GM23248 (cell line): ENCODE measurements at places on chromosomes 1 and 21. TPM values are rescaled to one million over a fixed set of nuclear protein-coding genes. Genes with fewer than 3 reads are reported as not detected.

GRCh38 chr1:200905411-200906052 is 10.8 kb downstream of the INAVA start:
- peak; percentile 20 for DNase-seq

DNA sequence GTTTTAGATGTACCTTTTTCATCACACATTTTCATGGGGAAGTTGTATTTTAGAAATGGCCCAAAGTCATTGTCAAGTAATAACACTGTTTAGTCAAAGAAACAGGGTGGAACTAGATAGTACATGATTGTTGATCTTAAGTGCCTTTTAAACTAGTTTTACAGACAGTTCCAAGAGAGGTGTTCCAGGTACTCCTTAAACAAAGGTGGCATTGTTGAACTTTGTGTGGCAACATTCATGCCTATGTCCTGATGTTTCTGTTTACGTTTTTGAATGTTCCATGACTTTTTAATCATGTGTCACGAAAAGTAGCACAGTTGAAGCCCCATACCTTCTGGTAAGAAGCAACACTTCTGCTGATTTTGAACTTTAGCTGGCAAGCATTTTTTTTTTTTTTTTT is 9.1 kb upstream of the SH3D21 start:
- no peak for DNase-seq

DNA sequence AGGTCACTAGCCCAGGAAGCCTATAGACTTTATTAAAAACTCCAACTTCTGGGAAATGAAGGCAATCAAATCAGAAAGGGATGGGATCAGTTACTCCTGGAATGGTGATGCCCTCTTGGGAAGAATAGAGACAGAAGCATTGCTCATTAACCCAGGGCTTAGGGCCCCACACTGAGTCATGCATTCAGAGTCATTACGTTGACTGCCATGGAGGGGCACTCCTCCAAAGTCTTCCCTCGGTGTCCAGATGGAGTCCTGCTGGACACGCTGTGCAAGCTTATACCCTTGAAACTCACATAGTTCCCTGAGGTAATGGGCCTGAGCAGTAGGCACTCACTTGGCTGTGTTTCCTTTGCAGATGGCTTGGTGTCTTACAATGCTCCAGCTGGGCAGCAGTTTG is 35.2 kb upstream of the HSD17B7 start:
- DNase-seq: peak; percentile 61

MROH9 gene
- total RNA-seq: 0.25 TPM in 1 of 2 replicates, not detected in the other

DNA sequence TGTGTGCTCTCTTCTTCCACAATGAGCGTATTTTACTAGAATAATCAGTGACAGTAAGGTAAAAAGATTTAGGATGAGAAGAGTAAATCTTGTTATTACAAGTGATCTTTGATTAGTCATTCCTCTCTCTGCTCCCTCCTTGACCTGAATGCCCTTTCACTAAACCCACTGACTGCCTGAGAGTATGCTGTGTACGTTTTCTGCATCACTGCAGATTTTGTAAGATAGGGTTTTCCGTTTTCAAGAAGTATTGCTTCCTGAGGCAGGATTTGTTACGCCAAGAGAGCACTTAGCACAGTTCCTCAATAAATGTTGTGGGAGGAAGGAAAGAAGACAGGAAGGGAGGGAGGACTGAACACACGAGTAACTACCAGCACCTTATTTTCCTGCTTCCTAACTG is 7.7 kb upstream of the LAMB3 start:
- DNase-seq: no peak

GRCh38 chr1:113800487-113800886 is 11.8 kb downstream of the RSBN1 start:
- no peak for DNase-seq

DNA sequence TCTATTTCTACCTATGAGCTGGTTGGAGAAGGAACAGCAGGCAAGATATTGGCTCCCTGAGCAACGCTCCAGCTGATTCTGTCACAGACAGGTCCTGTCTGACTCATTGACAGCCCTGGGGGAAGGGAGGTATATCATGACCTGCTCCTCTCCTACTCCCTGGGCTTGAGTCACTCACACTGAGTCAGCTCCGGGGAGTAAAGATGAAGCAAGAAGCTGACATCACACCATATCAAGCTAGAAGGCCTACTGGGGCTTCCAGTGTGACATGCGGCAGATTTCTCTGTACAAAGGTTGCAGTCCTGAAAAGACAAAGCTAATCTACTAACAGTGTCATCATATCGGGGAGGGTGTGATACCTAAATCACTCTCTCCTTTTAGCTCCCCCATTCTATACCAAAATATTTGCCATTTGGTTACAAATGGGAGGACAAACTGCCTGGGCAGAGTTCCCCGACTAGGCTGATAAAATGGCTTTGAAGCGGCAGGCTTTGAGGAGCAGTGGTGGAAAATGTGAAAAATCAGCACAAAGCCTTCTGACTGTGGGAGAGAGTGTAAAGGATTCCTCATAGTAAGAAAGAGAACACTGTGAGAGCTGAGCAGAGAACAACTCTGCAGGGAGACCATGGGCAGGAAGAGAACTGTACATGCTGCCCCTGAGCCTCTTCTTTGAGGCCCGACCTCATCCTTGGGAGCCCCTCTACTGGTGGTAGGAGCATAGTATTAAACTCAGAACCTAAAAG is 15.5 kb downstream of the PI4KB start:
- peak; percentile 100 for DNase-seq

NSUN4 gene
- total RNA-seq: 11.7 and 12.5 TPM in 2 replicates
